AG20443 (cell line): ENCODE measurements at places on chromosomes 16 and 17.

- DNase-seq = no peak
Observed at GRCh38 chr17:9893411-9894012, 11.6 kb downstream of the RCVRN start.

- no peak for DNase-seq
Observed at GRCh38 chr17:47792979-47793378, 28.6 kb downstream of the OSBPL7 start.

DNA sequence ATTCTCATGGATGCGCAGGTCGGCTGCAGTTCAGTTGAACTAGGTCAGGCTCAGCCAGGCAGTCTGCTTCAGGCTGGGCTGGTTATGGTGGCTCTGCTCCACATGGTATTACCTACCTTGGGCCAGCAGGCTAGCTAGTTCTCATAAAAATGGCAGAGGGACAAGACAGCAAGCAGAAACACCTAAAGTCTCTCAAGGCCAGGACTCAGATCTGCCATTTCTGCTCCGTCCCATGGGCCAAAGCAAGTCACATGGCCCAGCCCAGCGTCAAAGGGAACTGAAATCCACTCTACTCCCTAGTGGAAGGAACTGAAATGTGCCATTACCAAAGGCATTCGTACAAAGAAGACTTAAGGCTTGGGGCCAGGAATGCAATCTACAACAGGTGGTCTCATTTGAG is 160.0 kb downstream of the TMEM132E start:
- no peak for DNase-seq

DNA sequence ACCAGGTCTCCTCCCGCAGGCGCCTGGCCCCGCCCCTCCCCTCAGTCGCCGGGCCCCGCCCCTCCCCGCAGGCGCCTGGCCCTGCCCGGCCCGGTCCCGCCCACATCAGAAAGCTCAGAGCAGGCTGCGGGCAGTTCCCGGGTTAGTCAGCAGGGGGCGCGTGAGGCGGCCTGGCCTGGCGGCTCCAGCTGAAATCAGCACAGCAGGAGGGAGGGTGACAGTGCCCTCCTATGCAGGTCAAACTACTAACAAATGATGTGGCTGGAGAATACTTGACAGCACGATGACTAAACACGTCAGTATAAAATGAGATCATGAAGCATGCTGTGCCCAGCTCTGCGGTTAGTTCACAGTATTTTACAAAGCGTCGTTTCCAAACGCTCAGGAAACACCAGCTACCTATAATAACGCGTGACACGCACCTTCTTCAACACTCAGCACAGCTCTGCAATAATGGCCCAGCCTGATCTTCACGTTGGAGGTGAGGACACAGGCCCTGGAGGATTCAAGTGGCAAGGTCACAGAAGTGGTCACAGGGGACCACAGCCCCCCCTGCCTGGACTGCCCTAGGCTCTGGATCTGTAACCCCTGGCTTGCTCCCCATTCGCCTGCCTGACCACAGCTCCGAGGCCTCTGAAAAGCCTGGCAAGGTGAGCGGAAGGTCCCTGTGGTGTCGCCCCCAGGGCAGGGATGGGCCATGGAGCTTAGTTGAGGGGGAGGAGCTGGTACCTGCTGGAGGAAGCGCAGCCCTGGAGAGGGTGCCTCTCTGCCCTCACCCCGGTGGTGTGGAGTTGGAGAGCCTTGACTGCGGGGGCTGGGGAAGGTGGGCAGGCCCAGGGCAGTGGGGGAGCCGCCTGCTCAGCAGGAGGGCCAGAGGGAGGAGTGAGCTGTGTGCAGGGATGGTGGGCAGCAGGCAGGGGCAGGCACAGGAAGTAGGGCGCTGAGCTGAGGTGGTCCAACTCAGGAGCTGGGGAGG is 81.2 kb downstream of the KCNJ12 start:
- DNase-seq = peak; percentile 97

- DNase-seq = peak; percentile 94
Observed at GRCh38 chr17:40358323-40359038, 6.1 kb downstream of the GJD3 start.

- DNase-seq = peak; percentile 3
Observed at GRCh38 chr16:3068487-3068886, 3.0 kb downstream of the IL32 start.

GRCh38 chr17:66496306-66496705 is 193.9 kb downstream of the PRKCA start:
- DNase-seq = no peak
